Smooth muscle cell of the coronary artery (primary cell): ENCODE measurements at places on chromosomes 7 and 10. TPM values are rescaled to one million over a fixed set of nuclear protein-coding genes. Genes with fewer than 3 reads are reported as not detected.

SDHAF3 gene
- total RNA-seq, result 8.9 and 14.0 TPM in 2 replicates

OR9A2 gene
- total RNA-seq, result 0.12 TPM in 1 of 2 replicates, not detected in the other

PON3 gene
- total RNA-seq, result not detected in 2 replicates

ZNF727 gene
- total RNA-seq, result 0.15 and 0.35 TPM in 2 replicates

GRM8 gene
- not detected in 2 replicates for total RNA-seq

GRM3 gene
- total RNA-seq, result not detected in 2 replicates

AKR1C1 gene
- 135 and 139 TPM in 2 replicates for total RNA-seq

SHTN1 gene
- total RNA-seq, result under 0.01 and 2.4 TPM in 2 replicates
